ENCODE measurements at places on chromosomes 2 and 18. TPM values are rescaled to one million over a fixed set of nuclear protein-coding genes. Genes with fewer than 3 reads are reported as not detected.

DNA sequence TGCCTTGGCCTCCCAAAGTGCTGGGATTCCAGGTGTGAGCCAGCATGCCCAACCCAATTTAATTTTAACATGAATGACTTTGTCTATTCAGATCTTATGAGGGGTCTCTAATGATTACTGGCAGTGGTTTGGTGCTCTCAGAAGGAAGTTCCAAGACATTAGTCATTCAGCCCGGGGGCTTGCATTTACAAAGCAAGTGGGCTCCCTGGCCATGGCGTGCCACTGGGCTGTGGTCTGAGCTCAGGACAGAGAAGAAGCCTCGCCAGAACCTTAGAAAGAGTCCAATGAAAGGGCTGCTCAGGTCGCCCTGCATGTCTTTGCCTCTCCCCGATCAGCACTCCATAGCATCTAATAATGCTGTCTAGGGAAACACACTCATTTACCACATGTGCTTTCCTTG lies 182.6 kb upstream of the CHAC2 start:
- H3K27me3 ChIP-seq: no peaks in the 10 kb centered on the region
- no peak for DNase-seq
- H3K36me3 ChIP-seq: no peaks in the 10 kb centered on the region
- H3K27ac ChIP-seq: no peak overlapping the region
- H3K4me3 ChIP-seq: no peak overlapping the region

DNA sequence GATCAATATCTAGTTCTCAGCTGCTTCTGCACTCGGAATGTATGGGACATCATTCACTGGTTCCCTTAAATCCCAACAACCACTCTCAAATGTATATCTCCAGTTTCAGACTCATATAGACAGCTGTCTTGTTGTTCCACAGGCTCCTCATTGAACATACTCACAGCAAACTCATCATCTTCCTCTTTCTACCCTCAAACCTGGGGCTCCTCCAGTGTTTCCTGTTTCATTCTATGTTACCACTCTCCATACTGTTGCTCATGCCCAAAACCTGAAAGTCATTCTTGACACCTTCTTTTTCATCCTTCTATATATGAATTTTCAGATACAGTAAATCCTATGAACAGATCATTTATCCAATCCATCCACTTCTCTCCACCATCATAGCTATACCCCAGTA lies 18.7 kb upstream of the REL start:
- H3K27me3 ChIP-seq: no peaks in the 10 kb centered on the region
- H3K4me1 ChIP-seq: no peaks in the 10 kb centered on the region
- no peak overlapping the region for H3K27ac ChIP-seq
- H3K4me3 ChIP-seq: no peak overlapping the region

DNA sequence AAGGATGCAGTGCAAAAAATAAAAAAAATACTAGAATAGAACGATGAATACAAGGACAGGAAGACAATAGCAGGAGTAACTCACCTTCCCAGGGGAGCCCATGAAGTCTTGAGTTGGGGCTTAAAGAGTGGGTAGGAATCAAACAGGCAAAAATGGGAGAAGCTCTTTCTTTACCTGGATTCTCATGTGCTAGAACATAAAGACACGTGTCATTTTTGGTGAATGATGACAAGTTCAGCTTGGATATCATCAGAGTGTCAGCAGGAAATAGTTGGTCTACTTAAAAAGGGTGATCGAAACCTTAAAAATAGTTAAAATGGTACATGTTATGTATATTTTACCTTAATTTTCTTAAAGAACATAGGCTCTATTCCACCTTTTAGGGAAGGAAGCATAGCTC lies 5.7 kb downstream of the SGPP2 start:
- no peaks in the 10 kb centered on the region for H3K36me3 ChIP-seq
- H3K27me3 ChIP-seq: peaks cover 97% of the 10 kb centered on the region
- no peak overlapping the region for H3K4me3 ChIP-seq
- H3K27ac ChIP-seq: no peak overlapping the region
- peaks cover 10% of the 10 kb centered on the region for H3K4me1 ChIP-seq

- H3K36me3 ChIP-seq: no peaks in the 10 kb centered on the region
- H3K4me3 ChIP-seq: no peak overlapping the region
- H3K4me1 ChIP-seq: no peaks in the 10 kb centered on the region
- no peak overlapping the region for H3K27ac ChIP-seq
- H3K27me3 ChIP-seq: no peaks in the 10 kb centered on the region
These were observed 185.2 kb upstream of the LRP1B start for GRCh38 chr2:142316049-142316448.

DNA sequence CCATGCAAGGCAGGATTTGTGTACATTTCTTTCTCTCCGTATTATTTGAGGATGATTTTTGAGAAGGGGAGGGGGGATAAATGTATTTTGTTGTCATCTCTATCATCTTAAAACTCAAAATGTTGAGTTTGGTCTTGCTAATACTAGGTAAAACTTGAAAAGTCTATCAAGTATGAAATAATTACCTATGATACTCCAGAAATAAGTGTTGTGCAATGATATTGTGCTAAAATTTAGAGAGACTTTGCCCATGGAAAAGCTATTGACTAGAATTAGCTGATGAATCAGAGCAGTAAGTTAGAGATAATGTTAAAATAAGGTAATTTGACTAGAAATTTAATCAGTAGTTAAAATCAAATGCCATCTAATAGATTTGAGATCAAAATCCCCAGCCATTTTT lies 323.9 kb downstream of the AGPS start:
- H3K4me1 ChIP-seq: no peaks in the 10 kb centered on the region
- no peak for DNase-seq
- H3K36me3 ChIP-seq: no peaks in the 10 kb centered on the region
- H3K4me3 ChIP-seq: no peak overlapping the region

DNA sequence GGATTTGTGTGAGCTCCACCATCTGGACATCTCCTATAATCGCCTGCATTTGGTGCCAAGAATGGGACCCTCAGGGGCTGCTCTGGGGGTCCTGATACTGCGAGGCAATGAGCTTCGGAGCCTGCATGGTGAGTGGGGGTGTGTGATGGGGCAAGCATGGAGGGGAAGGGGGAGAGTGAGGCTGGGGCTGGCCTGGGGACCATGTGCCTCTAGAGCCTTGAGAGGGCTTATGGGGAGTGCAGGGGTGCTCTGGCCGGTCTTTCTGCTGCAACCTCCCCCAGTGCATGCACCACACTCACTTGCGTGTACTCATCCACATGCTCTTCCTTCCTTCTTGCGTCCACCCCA lies 7.9 kb downstream of the STK11IP start:
- no peaks in the 10 kb centered on the region for H3K4me1 ChIP-seq
- H3K27ac ChIP-seq: no peak overlapping the region
- DNase-seq: no peak
- no peak overlapping the region for H3K4me3 ChIP-seq

DNA sequence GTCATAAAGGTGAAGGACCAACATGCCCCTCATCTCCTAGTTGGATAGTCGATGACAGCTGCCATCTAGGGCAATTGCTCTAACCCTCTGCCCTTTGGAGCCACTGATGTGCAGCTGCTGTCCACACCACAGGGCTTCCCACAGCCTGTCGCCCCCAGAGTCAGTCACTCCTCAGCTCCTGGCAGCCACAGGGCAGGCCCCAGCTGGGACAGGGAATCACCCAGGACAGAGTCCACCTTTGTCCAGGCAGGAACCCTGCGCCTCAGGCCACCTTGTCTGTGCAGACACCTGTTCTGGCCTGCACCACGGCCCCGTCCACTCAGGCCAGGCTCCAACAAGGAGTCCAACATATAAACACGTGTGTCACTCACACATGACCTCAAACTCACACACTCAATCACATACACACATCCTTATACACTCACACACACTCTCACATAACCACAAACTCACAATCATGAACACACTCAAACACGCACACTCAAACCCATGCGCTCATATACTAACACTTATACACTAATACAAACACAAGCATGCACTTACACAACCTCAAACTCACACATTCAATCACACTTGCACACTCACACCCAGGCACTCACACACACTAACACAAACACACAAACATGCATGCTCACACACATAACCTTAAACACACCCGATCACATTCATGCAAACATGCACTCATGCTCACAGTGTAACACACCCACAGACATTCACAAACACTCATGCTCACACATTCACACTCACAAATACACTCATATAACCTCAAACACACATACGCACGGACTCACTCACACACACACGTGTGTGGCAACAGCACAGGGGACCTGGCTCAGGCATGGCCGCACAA lies 29.7 kb downstream of the HDAC4 start:
- no peaks in the 10 kb centered on the region for H3K36me3 ChIP-seq
- H3K27me3 ChIP-seq: no peaks in the 10 kb centered on the region
- H3K4me1 ChIP-seq: no peaks in the 10 kb centered on the region
- H3K4me3 ChIP-seq: no peak overlapping the region
- DNase-seq: no peak
- H3K27ac ChIP-seq: no peak overlapping the region

GRCh38 chr2:171173087-171173486 lies 12.4 kb upstream of the TLK1 start:
- H3K27me3 ChIP-seq: no peaks in the 10 kb centered on the region
- H3K36me3 ChIP-seq: no peaks in the 10 kb centered on the region
- no peak overlapping the region for H3K27ac ChIP-seq
- H3K4me3 ChIP-seq: no peak overlapping the region

GRCh38 chr2:128472789-128473174 lies 154.1 kb upstream of the HS6ST1 start:
- no peaks in the 10 kb centered on the region for H3K27me3 ChIP-seq
- no peaks in the 10 kb centered on the region for H3K4me1 ChIP-seq
- H3K36me3 ChIP-seq: no peaks in the 10 kb centered on the region
- no peak overlapping the region for H3K4me3 ChIP-seq

The HOXD10 gene
- not detected for polyA plus RNA-seq

The ATOH8 gene
- polyA plus RNA-seq: 0.11 TPM

The ACADL gene
- polyA plus RNA-seq: 0.68 TPM

The MC4R gene
- polyA plus RNA-seq: not detected

The CPLX4 gene
- not detected for polyA plus RNA-seq

The WNT6 gene
- polyA plus RNA-seq: not detected

The CCDC141 gene
- 11.7 TPM for polyA plus RNA-seq

Data from GM23338 (cell line).